ENCODE measurements at places on chromosomes 7 and 10.

DNA sequence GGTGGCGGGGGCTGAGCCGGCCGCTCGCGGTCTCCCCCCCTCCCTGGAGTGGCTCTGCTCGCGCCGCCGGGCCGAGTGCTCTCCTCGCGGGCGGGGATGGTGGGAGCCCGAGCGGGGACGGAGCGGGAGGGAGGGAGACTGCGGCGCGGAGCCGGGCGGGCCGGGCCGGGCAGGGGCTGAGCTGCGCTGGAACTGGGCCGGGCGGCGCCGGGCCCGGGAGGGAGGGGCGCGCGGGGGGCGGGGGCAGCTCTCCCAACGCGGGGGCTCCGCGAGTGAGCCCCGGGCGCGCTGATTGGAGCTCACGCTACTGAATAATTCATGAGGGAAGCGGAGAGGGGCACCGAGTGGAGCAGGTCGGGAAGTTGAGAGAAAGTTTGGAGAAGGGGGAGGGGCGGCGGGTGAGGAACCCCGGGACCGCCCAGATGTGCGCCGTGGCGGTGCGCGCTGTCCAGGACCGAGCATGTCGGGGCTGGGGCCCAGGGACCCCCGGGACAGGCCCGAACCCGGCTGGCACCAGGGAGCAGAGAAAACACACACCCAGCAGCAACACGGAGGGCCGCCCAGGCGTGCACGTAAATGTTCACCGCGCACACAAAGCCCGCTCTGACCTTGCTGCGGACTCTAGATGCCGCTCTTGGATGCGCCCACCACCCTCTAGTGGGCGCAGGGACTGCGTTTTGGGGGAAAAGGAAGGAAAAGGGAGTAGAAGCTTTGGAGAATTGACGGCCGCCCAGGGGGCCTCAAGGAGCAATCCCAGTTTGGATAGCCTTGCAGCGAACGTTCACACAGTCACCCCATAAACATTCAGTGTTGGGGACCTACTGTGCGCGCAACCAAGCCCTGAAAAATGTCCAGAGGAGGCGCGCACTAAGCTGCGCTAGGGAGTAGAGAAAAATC is at the start of gene EPHB4:
Gene EPHB4, minus strand, starts transcription at position 194 of the 897 bp plus-strand sequence. CDS start 493 bp downstream, outside the sequence.
- peak; percentile 81 for DNase-seq

DNA sequence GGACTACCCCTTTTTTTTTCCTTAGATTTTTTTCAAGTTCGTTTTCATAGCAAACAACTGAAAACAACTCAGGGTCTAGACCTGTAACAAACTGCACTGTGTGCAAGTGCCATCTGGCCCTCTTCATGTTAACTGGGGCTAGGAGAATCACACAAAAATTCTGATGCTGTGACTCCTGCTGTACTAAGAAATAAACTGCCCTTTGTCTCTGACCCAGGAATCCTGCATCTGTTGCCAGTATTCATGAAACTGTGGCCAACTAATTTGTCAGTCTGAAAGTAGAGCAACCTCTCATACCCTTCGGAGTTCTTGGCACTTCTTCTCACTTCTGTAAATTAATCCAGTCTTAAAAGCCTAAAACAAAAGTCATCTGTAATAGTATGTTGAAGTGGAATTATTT is 218.4 kb upstream of the PCDH15 start:
- DNase-seq = no peak

GRCh38 chr7:98575878-98576277 is 41.2 kb upstream of the NPTX2 start:
- no peak for DNase-seq

- DNase-seq = peak; percentile 68
Observed at GRCh38 chr10:98045785-98046389, 15.5 kb upstream of the CRTAC1 start.

GRCh38 chr7:147145194-147145593 is 1028.6 kb downstream of the CNTNAP2 start:
- DNase-seq = no peak

DNA sequence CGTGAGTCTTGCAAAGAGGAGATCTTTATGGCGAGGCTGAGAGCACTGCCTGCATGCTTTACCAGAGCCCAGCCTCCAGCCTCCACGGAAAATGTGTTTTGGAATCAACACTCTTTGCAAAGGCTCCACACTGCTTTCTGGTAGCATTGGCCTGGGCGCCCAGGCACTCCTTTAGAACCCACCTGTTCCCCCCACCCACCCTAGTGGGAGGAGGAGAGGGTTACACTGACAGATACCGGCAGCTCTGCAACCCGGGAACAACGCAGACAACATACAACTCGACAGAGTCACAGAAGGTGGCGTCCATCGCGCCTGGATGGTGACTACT is 5.5 kb upstream of the MNX1 start:
- no peak for DNase-seq

- DNase-seq = no peak
Observed at GRCh38 chr7:16786257-16786656, 18.5 kb downstream of the AGR2 start.

- no peak for DNase-seq
Observed at GRCh38 chr10:103678178-103678526, 177.2 kb downstream of the SH3PXD2A start.

DNA sequence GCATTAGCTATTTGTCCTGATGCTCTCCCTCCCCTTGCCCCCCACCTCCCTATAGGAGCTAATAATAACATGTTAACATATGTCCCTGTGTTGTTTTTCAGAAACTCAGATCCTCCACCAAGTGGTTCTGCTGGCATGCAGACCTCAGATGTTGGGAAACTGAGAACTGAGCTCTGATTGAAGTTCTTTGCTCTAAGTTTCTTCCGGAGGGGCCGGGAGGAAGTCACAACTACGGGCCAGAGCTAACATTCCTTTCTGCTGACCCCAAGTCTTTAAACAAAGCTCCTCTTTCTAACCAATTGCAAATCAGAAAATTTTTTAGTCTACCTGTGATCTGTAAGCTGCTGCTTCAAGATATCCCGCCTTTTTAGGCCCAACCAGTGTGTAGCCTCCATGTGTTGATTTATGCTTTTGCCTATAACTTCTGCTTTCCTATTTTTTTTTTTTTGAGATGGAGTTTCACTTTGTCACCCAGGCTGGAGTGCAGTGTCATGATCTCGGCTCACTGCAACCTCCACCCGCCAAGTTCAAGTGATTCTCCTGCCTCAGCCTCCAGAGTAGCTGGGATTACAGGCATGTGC is 66.6 kb downstream of the LYZL1 start:
- DNase-seq = no peak

GRCh38 chr7:17554341-17555015 is 256.0 kb downstream of the AHR start:
- DNase-seq = no peak

DNA sequence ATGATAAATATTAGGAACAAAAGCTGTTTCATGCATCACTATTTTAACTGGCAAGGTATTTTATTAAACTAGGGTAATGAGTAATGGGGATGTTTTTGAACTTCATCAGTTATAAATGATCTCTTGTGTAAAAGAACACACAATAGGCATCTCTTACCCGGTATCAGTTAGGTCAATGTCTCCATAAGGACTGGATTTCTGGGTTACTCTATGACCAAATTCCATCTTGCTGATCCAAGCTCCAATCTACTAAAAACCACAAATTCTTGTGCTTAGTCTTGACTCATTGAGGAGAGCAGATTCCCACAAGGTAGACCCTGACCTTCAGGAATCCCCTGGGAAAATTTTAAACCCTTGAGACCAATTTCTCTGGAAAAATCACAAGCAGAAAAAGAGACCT is 1167.7 kb downstream of the XPNPEP1 start:
- DNase-seq = no peak

DNA sequence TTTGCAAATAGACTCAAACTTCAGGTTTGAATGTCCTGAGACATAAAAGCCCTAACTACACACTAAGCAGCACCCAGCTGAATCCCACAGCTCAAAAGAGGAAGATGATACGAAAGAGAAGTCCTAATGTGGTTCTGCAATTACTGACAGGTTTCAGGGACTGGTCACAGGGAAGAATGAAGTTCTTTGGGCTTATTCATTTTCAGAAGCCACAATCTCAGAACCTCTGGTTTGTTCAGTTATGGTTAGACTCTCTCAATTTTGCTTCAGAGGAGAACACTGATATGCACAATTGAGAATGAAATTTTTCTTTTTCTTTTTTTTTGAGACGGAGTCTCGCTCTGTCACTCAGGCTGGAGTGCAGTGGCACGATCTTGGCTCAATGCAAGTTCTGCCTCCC is 94.6 kb upstream of the FAM180A start:
- no peak for DNase-seq

DNA sequence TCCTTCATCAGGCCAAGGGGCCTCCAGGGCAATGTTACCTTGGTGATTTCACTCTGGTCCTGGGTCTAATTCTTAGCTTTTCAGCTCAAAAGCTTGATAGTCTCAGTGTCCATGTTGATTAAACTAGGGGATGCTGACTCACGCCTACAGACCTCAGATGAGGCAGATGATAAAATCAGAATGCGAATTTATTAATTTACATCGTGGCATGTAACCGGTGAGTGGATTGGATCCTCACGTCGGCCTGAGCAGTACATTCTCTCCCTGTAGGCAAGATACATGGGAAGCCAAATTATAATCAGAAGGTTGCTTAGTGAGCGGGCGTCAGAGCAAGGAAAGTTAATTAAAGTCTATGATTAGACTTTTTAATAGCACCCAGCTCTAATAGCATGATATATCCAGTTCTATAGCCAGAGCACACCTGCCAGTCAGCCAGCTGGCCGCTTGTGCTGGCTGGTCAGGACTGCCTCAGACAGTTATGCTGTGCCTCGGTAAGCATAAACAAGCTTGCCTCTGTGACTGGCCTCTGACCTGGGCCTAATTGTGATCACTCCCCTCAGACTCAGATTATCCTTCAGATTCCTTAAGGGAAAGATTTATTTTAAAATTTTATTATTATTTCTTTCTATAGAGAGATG is 20.2 kb upstream of the CPA5 start:
- no peak for DNase-seq

Data from SW480 (cell line).